T follicular helper cell (primary cell): ENCODE measurements at places on chromosomes 4 and X.

DNA sequence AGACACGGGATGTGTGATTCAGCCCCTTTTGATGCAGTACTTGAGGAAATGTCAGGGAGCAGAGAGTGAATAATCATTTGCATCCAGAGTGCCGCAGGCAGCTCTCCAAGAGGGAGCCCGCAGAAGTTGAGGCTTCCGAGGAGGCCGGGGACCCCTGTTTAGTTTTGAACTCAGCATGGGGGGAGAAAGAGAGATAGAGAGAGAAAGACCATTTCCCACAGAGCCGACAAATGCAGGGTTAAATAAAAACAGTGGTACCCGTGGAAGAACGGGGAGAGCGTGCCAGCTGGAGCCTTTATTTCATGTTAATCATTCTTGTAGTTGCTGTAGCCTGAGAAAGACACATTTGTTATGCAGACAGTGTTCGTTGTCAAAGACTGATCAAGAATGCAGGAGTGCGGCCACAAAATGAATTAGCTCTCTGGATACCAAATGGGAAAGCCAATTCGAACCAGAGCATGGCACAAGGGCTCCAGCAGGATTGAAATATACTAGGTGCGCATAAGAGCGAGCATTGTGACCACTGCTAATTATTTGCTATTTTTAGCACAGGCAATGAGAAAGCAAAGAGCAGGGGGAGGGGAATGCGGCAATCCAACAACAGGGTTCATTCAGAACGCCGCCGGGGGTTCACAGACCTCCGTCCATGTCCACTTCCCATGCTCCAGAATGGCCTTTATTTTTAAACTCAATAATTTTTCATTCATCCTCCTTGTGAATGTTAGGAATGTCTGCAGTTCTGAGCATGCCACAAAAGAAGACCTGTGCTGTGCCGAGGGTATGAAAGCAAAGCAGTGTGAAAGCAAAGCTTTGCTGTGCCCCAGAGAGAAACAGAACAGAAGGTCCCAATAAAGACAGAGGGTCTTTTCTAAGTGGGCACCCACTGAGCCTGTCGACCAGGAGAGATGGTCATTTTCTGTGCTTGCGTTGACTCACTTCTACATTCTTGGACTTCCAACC, 243.9 kb upstream of the VCX3A start:
- DNase-seq, result no peak

GRCh38 chr4:105652286-105652888, 56.1 kb downstream of the INTS12 start:
- no peak for DNase-seq

DNA sequence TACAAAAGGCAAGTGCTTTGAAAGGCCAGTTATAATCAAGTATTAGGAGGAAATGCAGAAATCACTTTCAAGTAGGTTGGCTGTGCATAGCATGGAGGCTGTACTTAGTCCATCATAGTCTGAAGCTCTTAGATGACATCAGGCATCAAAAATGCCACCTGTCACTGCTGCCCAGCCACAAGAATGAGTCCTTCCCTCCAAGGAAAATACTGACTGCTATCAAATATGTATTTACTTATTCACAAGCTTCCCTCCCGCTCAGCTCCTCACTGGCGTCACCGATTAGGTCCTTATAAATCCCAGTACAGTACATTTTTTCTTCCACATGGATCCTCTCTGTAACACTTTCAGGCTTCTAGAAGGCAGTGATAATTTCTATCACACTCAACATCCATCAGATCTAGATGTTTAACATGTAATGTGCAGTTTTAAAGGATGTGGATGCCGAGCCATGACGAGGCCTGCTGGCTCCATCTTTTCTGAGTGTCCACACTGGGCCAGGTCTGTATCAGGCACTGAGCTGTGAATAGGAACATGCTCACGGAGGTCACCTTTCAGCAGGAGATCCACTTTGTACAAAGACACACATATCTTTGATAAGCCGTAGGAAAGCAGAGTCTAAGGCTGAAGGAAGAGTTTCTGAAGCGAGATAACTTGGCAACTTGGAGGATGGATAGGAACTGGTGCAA, 121.9 kb downstream of the PALLD start:
- DNase-seq, result no peak

DNA sequence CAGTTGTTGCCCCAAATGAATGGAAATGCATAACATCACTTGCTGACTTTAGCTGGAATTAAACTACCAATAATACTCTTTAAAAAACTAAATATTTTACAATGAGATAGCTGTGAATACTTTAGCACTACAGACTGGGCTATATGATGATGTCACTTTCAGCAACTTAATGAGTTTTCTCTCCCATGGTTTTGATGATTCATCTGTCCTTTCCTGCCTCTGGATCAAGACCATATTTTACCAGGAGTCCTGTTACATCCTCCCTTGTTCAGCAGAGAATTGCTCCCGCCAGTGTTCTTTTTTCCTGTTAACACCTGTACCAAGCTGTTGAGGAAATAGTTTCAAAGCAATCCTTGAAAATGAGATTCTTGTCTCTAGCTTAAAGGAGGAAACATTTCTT, 543.0 kb downstream of the SPRY1 start:
- no peak for DNase-seq

- DNase-seq, result no peak
Observed at GRCh38 chr4:53520116-53520515, 71.2 kb downstream of the LNX1 start.

DNA sequence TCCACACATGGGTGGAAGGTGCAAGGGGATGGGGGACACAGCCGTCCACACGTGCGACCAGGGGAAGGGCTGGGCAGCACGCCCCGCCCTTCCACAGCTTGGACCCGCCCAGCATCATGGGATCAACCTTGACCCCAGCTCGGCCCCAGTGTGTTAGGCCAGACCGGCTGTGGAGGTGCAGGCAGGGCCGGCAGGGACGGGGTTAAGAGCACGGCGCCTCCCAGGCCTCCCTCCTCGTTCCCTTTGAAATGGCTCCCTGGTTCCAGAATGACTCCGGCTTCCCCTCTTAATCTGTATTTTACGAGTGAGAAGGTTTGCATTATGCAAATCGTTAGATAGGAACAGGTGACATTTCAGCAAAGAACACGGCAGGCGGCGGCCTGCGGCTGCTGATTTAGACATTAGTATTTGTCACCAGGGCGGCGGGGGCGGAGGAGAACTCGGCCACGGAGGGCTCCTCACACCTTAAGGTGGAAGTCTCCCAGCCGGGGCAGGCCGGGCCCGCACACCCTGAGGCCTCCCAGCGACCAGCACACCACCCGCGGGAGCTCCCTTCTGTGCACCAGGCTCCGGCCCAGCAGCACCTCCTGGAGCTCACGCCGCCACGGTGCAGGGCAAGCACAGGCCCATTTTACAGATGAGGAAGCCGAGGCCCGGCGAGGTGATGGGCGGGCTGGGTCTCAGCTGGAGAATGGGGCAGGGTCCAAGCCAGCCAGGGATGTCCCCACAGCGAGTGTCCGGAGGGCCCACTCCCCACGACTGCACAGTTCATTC, 116.1 kb downstream of the FAM53A start:
- no peak for DNase-seq

GRCh38 chr4:14023036-14023435, 395.5 kb upstream of the BOD1L1 start:
- DNase-seq, result no peak

DNA sequence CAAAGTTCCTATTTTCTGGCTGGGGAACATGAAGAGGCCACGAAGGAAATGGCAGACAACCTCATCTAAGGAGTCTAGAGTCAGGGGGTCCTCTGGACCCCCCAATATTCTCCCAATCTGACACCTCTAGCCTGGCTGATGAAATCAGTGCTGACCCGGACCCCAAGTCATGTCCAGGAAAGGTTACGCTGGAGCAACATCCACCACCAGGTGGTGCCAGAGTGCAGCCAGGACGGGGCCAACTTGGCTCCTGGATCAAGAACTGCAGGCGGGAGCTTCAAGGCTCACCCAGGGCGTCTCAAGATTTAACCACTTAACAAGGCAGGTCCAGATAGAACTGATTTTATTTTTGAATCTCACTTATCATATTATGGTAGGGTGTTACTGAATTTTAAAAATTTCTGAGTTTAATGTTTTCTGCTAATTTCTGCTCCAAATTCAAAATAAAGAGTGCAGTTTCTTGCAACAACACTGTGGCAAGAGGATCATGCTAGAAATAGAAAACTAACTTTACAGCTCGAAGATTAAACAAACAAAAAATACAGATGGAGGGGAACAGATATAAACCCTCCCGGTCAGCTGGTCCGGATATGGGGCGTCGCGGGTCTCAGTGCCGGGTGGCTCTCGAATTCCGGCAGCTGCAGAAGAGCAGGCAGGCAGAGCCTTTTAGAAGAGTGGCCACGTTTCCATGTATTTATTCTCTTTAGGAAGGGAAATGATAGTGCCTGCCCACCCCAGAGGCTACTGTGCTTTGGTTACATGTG, 135.5 kb downstream of the AFAP1 start:
- peak; percentile 69 for DNase-seq
